ENCODE measurements at places on chromosomes 4 and X. TPM values are rescaled to one million over a fixed set of nuclear protein-coding genes. Genes with fewer than 3 reads are reported as not detected.

- no peak for DNase-seq
Observed at GRCh38 chr4:72275381-72275780, 243.6 kb downstream of the NPFFR2 start.

DNA sequence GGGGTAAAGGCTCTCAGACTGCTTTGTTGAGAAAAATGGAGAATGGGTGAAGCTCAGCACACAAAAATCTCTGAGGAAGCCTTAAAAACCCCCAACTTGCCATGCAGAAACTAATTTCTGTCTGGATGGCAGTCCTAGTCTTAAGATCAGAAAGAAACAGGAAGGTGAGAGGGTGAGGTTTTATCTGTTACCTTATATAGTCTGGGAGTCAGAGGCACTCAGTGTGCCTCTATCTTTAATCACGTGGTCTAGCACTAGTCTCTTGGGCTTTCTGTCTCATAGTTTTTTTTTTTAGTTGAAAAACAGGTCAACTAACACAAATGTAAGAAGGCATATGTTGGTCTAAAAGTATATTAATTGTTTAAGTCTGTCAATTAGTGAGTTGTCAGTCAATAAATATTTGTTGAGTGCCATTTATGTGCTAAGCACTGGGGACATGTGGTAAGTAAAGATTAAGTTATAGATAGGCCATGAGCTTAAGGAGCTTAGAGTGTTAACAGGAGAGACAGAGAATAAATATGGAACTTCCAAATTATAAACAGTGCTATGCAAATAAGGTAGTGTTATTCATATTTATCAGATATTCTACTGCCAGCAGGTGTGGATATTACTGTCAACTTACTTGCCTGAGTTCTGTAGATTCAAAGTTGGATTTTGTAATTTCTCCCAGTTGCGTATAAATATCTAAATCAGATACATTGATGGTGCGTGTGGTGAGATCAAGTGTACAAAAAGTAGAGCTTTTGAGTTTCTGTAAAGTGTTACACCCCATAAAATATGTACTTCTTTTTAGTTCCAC, 7.0 kb downstream of the CYBB start:
- DNase-seq: no peak

Gene TRIM60
- total RNA-seq: not detected

DNA sequence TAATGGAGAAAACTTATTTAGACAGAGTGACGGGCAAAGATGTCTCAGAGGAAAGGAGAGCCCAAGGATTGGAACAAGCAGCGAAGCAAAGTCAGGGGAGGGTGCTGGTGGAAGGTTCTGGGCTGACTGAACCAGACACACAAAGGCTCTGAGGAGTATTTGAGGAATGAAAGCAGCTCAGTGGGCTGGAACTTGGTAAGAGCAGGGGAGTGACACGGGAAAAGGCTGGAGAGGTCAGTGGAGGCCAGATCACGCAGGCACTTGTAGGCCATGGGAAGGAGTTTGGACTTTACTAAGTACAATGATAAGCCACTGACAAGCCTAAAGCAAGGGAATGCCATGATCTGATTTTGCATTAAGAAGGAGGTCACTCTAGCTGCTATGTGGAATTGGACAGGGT, 71.4 kb downstream of the TSC22D3 start:
- no peak for DNase-seq

GRCh38 chrX:40174001-40174853, 76.5 kb upstream of the BCOR start:
- peak; percentile 74 for DNase-seq

- DNase-seq: no peak
Observed at GRCh38 chr4:8342651-8343261, 73.2 kb downstream of the HTRA3 start.

GRCh38 chr4:115090483-115091075, 22.8 kb downstream of the NDST4 start:
- no peak for DNase-seq

Gene RPL34
- total RNA-seq: 1,156 TPM

GRCh38 chrX:134911348-134911747, 79.4 kb upstream of the SMIM10 start:
- no peak for DNase-seq

Gene SHROOM4
- total RNA-seq: not detected

Gene MAGEA11
- total RNA-seq: not detected

DNA sequence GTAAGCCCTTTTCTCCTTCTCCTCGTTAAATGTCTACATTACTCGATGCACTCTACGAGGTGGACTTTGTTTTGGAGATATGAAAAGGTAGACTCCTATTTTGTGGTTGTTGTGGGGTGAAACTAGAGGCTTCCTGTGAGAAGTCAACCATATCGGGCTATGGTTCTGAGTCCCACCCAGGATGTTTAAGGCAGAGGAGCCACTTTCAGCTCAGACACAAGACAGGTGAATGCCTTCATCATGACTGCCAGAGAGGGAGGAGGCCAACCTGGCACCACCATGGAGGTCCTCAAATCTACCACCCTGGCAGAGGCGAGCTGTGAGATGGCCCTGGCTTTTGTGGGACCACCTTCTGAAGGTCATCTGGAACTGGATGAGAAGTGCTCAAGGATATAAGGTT, 154.4 kb upstream of the KLF3 start:
- DNase-seq: peak; percentile 43

Gene CENPVL2
- not detected for total RNA-seq

- DNase-seq: no peak
Observed at GRCh38 chr4:16890651-16891050, 7.8 kb downstream of the LDB2 start.

Gene IBSP
- not detected for total RNA-seq

- DNase-seq: no peak
Observed at GRCh38 chrX:13571136-13571535, 1.7 kb downstream of the EGFL6 start.

- DNase-seq: no peak
Observed at GRCh38 chrX:40318801-40319200, 221.0 kb upstream of the BCOR start.

DNA sequence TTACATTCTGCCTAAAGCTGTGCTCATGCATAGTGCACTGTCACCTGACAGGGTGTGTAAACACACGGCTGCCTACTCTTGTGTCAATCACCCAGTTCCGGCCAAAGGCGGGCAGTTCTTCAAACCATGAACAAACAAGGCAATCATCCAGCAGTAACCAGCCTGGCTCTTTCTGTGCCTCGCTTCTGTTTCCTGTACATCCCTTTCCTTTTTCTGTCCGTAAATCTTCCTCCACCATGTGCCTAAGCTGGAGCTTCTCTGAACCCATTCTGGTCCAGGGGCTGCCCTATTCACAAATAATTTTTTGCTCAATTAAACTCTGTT, 60.8 kb upstream of the CBR4 start:
- DNase-seq: no peak

Gene LGI2
- not detected for total RNA-seq

Measured in activated CD4-positive, alpha-beta memory T cell treated with anti-CD3 and anti-CD28 coated beads, Interleukin-2, amount 10 ng/mL, durations not matched to agents 7 days and 5 days (primary cell).